Transverse colon (tissue), 4 donors: ENCODE measurements at places on chromosomes 16 and 17. TPM values are rescaled to one million over a fixed set of nuclear protein-coding genes. Genes with fewer than 3 reads are reported as not detected.
A peak's percentile ranks its signal among the peaks of the same experiment; 100 is the strongest.

DNA sequence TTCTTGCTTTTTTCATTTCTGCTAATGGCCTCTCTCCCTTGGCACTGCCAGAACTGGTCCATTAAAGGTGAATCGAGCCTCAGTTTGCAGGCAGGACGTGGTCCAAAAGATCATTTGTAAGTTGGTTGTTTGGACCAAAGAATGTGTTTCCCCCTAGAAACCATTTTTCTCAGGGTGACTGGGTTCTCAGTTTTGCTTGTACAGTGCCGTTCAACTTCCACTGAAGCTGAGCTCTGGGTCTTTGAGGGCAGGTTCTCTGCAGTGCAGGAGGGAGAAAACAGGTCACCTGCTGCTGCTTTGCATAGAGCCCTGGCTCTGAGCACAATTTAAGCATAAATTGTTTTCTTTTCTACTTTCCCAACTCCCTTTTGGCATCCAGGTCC lies 9.0 kb upstream of the AMZ2 start:
- DNase-seq: peak; percentile 23
- no peak overlapping the region for H3K4me3 ChIP-seq
- no peaks in the 10 kb centered on the region for H3K27me3 ChIP-seq
- no peaks in the 10 kb centered on the region for H3K4me1 ChIP-seq

GRCh38 chr17:19800571-19800970 lies 52.5 kb upstream of the ALDH3A1 start:
- no peak overlapping the region for H3K4me3 ChIP-seq
- peaks cover 3% of the 10 kb centered on the region for H3K36me3 ChIP-seq
- H3K27me3 ChIP-seq: no peaks in the 10 kb centered on the region
- DNase-seq: no peak
- no peak overlapping the region for H3K27ac ChIP-seq
- no peaks in the 10 kb centered on the region for H3K4me1 ChIP-seq

DNA sequence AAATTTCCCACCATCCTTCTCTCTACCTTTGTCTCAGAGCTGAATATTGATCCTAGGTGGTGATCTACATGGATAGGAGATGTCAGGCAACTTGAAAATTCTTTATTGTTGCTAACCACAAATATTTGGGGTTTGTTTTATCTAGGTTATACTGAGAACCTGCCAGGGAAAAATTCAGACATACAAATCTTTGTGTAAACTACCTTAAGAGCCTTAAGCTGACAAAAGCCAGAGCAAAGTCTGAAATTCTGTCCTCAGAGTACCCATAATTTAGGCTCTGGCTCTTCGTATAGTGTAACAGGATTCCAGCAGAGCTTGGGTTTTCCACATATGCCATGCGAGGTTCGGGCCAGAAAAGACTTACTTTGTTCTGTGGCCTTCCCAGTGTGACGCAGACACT lies 406.7 kb upstream of the MAF start:
- H3K36me3 ChIP-seq: no peaks in the 10 kb centered on the region
- no peaks in the 10 kb centered on the region for H3K4me1 ChIP-seq
- H3K4me3 ChIP-seq: no peak overlapping the region
- H3K27ac ChIP-seq: no peak overlapping the region

DNA sequence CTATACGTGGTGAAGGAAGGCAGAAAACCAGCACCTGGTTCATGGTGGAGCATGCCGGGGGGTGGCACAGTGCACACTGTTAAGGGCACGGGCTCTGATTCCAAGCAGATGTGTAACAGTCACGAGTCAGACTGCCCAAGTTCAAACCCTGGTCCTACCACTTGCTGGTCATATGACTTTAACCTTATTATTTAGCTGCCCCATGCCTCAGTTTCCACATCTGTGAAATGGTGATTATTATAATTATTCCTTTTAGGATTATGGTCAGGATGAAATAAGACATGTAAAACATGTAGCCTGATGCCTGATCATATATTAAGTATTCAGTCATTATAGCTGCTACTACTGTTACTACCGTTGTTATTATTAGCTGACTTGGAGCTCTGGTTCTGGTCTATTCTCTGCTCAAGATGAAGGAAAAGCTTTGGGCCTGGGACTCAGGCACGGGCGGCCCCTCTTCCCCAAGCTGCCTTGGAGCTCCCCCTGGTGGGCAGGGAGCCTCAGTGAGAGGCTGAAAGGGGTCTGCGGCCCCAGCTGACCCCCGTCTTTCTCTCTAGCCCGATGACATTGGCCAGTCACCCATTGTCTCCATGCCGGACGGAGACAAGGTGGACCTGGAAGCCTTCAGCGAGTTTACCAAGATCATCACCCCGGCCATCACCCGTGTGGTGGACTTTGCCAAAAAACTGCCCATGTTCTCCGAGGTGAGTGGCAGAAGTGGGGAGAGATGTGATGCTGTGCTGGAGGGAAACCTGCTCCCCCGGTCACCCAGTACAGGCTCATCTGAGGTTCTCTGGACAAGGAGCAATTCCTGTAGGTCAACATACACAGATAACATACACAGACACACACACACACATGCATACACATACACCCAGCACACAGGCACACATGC lies 14.0 kb downstream of the NR1D1 start:
- no peaks in the 10 kb centered on the region for H3K36me3 ChIP-seq
- peak; percentile 69 for DNase-seq
- H3K27ac ChIP-seq: peak overlapping the region; percentile 22
- H3K4me3 ChIP-seq: no peak overlapping the region

The STXBP4 gene
- total RNA-seq: 1.4 TPM

The NPIPB6 gene
- total RNA-seq: not detected

The VAC14 gene
- 88.3 TPM for total RNA-seq
